Stimulated activated naive CD8-positive, alpha-beta T cell treated with anti-CD3 and anti-CD28 coated beads, Interleukin-15, Interleukin-2, amounts not matched to agents 100 U/mL and 50 U/mL, for 24 hours (primary cell): ENCODE measurements at places on chromosomes 12 and 14.

DNA sequence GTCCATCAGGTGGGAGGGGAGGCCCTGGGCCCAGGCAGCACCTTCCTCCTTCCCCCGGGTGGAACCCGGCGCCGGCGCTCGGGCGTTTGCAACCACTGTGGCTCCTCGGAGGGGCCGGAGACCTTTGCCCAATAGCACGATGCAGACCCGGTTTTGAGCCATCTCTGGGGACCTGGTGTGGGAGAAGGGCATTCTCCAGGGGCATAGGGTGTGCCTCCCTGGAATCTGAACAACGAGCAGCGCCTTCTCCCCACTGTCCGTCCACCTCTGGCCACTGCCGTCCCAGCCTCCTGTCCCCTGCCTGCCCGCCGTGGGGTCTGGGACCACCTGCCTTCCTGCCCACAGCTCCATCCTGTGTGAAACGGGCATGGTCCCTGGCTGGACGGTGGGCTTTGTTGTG lies 12.5 kb downstream of the ZFYVE21 start:
- DNase-seq = no peak

GRCh38 chr14:77088645-77089044 lies 9.4 kb upstream of the CIPC start:
- DNase-seq = no peak

DNA sequence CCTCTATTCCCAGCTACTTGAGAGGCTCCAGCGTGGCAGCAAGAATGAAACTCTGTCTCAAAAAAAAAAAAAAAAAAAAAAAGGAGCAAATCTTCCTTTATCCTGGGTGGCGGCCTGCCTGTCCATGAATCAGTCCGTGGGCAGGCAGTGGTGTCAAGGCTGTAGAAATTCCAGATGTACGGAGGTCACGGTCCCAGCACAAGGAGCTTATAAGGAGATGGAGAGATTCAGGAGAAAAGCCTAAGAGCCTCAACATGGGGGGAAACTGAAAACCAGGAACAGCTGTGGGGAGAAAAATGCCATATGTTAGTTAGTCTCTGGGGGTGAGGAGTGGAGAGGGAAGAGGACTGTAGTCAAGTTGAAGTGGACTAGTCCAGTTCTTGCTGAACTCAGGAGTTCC lies 130.5 kb upstream of the CRY1 start:
- no peak for DNase-seq

GRCh38 chr12:131734336-131735152 lies 23.7 kb downstream of the SFSWAP start:
- no peak for DNase-seq

DNA sequence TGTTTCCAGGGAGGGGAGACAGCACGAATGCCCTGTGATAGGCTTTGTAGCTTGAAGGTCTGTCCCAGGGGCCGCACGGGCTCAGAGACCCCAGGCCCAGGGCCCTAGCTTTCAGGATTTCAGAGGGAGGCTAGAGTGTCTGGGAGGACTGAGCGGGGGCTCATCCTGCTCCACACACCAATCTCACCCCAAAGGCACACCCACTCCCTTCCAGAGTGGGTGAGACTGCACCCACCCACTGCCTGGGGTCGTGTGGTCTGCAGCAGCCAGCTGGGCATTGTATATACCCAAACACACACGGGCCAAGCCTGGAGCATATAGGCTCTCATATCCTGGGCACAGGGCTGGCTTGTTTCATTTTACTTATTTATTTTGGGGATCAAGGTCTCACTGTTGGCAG lies 5.8 kb upstream of the SLC25A47 start:
- DNase-seq = no peak
